ENCODE measurements at places on chromosomes 2 and 18. TPM values are rescaled to one million over a fixed set of nuclear protein-coding genes. Genes with fewer than 3 reads are reported as not detected.

The DTYMK gene
- 111 TPM for total RNA-seq

The GKN2 gene
- not detected for total RNA-seq

DNA sequence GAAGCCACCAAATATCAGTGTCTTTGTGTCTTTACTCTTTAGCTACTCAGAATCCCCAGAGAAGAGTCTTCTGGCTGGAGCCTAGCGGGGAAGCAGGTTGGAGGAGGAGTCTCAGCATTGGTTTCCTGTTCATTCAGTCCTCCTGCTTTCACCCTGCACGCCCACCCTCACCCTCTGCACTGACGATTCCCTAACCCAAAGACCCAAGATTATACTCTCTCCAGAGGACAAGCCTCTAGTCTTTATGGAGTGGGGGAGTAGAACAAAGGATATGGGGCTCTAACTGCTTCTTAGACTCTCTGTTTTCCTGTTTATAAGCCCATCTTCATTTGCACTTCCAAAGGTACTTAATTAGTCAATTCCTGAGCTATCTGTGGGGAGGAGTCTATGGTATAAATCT, 338.8 kb downstream of the AGPS start:
- no peak for DNase-seq

The SMC6 gene
- 34.9 TPM for total RNA-seq

DNA sequence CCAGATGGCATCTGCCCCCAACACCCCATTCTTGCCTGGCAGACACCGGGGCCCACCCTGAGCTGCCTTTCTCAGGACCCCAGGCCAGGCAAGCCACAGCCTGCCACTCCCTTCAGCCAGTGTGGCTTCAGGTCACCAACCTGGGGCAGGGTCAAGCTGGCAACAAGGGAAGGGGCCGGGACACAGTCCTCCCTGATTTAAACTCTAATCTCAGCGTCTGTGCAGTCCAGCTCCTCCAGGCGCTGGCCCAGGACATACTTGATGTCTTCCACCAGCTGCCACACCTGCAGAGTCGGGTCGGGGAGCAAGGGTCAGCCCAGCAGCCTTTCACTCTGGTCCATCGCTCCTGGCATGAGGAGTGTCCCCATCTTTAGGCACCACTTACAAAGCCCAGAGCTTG, 29.0 kb upstream of the ALPP start:
- DNase-seq = no peak

The KRTCAP3 gene
- 4.6 TPM for total RNA-seq

GRCh38 chr2:133521146-133521745, 47.0 kb downstream of the NCKAP5 start:
- DNase-seq = no peak

DNA sequence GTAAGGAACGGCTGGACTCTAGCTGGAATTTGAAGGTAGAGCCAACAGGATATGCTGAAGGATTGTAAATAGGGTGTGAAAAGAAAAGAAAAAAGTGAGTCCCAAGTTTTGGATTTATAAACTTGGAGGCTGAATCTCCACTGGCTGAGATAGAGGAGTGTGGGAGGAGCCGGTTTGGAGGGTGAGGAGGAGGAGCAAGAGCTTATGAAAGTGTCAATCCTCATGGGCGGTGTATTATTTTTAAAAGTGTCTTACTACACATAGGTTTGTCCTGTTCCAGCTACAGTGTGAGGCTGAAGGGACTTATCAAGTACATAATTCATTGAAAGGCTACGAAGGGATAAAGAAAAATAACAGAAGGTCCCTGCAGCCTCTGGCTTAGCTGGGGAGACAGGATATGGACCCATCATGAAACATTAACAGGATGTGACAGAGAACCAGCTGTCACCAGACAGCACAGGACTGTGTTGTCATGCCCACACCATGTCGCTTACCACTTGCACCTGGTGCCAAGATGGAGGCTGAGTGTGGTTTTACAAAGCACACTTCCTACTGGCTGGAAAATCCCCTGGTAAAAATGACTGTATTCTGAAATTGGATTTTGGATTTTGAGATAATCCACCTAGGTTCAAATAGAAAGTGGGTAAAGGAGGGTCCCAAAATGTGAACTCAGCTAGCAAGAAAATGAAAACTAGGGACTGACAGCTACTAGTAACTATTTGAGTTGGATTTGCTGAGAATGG, 2.5 kb upstream of the MREG start:
- peak; percentile 87 for DNase-seq

DNA sequence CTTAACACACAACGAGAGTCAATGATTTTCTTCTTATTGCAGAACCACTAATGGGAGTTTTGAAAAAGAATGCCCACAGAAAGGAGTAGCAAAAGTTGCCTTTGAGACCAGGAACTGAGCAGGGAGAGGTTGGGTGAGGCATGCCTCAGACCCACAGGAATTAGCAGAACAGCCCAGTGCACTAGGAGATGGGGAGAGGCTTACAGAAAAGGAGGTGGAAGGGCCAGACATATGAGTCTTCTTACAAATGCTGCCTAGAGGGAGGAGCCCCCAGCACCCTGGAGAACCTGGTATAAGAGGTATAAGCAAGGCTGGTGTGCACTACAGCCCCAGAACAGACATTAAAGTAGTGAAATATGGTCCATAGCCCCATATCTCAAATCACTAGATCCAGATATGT, 162.0 kb downstream of the DTNA start:
- no peak for DNase-seq

DNA sequence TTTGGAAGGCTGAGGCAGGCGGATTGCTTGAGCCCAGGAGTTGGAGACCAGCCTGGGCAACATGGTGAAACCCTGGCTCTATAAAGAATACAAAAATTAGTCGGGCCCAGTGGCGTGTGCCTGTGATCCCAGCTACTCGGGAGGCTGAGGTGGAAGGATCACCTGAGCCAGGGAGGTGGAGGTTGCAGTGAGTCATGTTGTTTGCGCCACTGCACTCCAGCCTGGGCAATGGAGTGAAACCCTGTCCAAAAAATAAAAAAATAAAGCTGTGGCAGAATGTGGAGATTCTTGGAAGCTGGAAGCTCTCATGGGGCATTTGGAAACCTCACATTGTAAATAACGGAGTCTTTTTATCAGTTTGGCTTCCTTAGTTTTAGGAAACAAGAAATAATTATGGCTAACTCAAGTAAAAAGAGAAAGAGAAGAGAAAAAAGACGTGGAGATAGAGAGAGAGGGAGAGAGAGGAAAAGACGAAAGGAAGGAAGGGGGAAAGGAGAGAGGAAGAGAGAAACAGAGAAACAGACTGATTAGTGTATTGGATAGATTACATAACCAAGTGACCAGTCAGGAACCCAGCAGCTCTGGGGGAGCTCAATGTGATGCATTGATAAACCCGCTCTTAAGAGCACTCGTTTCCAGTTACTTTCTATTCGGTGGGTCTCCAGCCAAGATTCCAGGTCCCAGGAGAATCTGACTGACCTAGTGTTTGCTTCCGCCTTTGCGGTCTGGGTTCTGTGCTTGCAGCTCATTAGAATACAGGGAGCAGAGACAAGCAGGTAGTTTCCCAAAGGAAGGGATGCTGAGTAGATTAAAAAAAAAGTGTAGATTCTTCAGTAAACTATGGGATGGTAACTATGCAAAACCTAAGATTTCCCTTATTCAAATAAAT, 1.1 kb upstream of the SPAST start:
- DNase-seq = peak; percentile 68
